Panc1 (cell line): ENCODE measurements at places on chromosomes 12 and 14.

- H3K4me3 ChIP-seq, result no peak overlapping the region
- H3K27me3 ChIP-seq, result no peaks in the 10 kb centered on the region
- H3K4me1 ChIP-seq, result peaks cover 6% of the 10 kb centered on the region; the same call in 1 of the 2 replicates
- H3K36me3 ChIP-seq, result no peaks in the 10 kb centered on the region
- DNase-seq, result no peak
Measured at GRCh38 chr12:79406993-79407392, 283.8 kb downstream of the PAWR start.

- H3K4me1 ChIP-seq, result no peaks in the 10 kb centered on the region
- no peak overlapping the region for H3K27ac ChIP-seq
- no peak for DNase-seq
- H3K27me3 ChIP-seq, result no peaks in the 10 kb centered on the region
- no peaks in the 10 kb centered on the region for H3K36me3 ChIP-seq
Measured at GRCh38 chr14:69358233-69358963, 39.7 kb downstream of the ERH start.

DNA sequence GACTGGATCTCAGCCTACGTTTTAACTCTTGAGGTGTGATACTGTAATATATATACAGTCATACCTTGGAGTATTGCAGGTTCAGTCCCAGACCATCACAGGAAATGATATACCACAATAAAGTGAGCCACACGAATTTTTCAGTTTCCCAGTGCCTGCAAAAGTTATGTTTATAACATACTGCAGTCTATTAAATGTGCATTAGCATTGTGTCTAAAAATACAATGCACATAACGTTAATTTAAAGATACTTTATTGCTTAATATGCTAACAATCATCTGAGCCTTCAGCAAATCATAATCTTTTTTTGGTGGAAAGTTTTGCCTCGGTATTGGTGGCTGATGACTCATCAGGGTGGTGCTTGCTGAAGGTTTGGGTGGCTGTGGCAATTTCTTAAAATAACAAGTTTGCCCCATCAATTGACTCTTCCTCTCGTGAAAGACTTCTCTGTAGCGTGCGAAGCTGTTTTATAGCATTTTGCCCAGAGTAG lies 18.9 kb downstream of the PYROXD1 start:
- H3K27me3 ChIP-seq, result no peaks in the 10 kb centered on the region
- no peak overlapping the region for H3K4me3 ChIP-seq
- no peak for DNase-seq
- no peaks in the 10 kb centered on the region for H3K4me1 ChIP-seq
- no peak overlapping the region for H3K27ac ChIP-seq

DNA sequence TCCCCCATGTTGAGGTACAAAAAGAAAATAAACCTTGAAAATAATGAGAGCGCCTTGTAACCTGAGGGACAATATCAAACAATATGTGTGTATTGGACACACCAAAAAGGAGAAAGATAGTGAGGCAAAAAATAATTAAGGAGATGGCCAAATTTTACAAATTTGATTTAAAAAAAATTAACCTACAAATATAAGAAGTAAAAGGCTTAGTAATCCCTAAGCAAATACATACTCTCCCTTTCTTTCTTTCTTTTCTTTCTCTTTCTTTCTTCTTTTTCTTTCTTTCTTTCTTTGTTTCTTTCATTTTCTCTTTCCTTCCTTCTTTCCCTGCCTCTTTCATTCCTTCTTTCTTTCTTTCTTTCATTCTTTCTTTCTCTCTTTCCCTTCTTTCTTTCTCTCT lies 133.4 kb downstream of the PIK3C2G start:
- no peaks in the 10 kb centered on the region for H3K4me1 ChIP-seq
- H3K27ac ChIP-seq, result no peak overlapping the region
- H3K27me3 ChIP-seq, result no peaks in the 10 kb centered on the region
- DNase-seq, result no peak

- H3K36me3 ChIP-seq, result no peaks in the 10 kb centered on the region
- H3K27ac ChIP-seq, result no peak overlapping the region
- H3K4me3 ChIP-seq, result no peak overlapping the region
- H3K4me1 ChIP-seq, result no peaks in the 10 kb centered on the region
Measured at GRCh38 chr12:95582230-95583058, 31.2 kb upstream of the USP44 start.

GRCh38 chr12:27340971-27341370 lies 8.3 kb downstream of the BMAL2 start:
- no peak for DNase-seq
- no peak overlapping the region for H3K4me3 ChIP-seq
- no peaks in the 10 kb centered on the region for H3K27me3 ChIP-seq

GRCh38 chr14:98233656-98234055 lies 1038.3 kb downstream of the BCL11B start:
- no peaks in the 10 kb centered on the region for H3K4me1 ChIP-seq
- no peak overlapping the region for H3K4me3 ChIP-seq
- H3K27ac ChIP-seq, result no peak overlapping the region
- no peak for DNase-seq
- no peaks in the 10 kb centered on the region for H3K36me3 ChIP-seq
- H3K27me3 ChIP-seq, result peaks cover 2% of the 10 kb centered on the region; the same call in 1 of the 2 replicates

DNA sequence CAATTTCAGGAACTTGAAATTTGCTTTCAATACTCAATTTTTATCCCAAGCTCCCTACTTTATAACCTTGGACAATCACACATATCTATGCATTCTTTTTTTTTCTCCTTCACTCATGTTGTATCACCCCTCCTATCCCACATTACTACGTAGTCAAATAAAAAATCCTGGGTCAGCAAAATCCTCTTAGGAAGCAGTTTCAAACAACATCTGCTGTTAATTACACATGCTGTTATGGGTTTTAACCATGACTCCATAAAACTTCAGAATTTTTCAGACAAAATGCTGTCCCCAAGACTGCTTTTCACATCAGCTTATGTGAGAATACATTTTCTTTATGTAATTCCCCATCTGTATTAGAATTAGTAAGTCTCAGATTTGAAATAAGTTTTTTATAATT lies 61.7 kb downstream of the LRFN5 start:
- no peaks in the 10 kb centered on the region for H3K27me3 ChIP-seq
- H3K36me3 ChIP-seq, result no peaks in the 10 kb centered on the region
- DNase-seq, result no peak
- no peak overlapping the region; the same call in 1 of the 2 replicates for H3K27ac ChIP-seq
- H3K4me1 ChIP-seq, result no peaks in the 10 kb centered on the region; the same call in 1 of the 2 replicates
- no peak overlapping the region for H3K4me3 ChIP-seq

DNA sequence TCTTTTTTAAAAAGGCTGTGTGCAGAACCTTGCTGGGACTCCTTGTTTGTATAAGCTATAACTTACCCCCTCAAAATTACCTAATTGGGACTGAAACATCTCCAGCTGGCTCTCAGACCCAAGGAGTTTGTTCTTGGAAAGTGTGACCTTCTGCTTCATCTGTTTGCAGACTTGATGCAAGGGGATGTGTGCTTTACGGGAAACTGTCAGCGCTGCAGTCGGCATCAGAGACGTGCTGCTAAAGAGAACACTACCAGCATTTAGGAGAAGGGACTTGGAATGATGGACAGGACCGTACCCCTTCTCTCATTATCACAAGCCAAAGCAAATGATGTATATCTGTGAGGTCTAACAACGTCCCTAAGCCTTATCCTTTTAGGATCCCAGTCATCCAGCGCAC lies 174.2 kb upstream of the PARP11 start:
- no peaks in the 10 kb centered on the region; the same call in 1 of the 2 replicates for H3K27me3 ChIP-seq
- DNase-seq, result no peak
- H3K27ac ChIP-seq, result no peak overlapping the region

- DNase-seq, result peak; percentile 18
- no peak overlapping the region for H3K4me3 ChIP-seq
- H3K27me3 ChIP-seq, result no peaks in the 10 kb centered on the region
- H3K4me1 ChIP-seq, result no peaks in the 10 kb centered on the region
Measured at GRCh38 chr14:104935955-104936354, 11.3 kb downstream of the PLD4 start.

- no peaks in the 10 kb centered on the region for H3K27me3 ChIP-seq
- no peaks in the 10 kb centered on the region for H3K36me3 ChIP-seq
- no peaks in the 10 kb centered on the region for H3K4me1 ChIP-seq
- H3K27ac ChIP-seq, result no peak overlapping the region
- H3K4me3 ChIP-seq, result no peak overlapping the region
Measured at GRCh38 chr14:96125536-96125935, 79.1 kb upstream of the BDKRB2 start.

DNA sequence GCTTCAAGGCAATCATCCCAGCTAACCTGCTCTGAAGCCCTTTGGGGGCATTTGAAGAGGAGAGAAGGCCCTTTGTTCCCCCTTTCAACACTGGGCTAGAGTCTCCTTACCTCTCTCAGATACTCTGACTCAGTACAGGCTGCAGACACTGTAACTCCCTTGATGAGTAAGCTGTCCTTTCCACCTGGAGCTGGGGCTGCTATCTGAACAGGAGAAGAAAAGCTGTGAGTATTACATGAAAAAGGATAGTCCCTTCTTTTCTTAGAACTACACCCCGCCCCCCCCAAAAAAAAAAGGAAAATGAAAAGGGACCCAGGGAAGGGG lies 186.6 kb upstream of the PLEKHG7 start:
- H3K36me3 ChIP-seq, result no peaks in the 10 kb centered on the region
- H3K4me1 ChIP-seq, result no peaks in the 10 kb centered on the region
